ENCODE measurements at places on chromosomes 2 and 18.

- no peak for DNase-seq
Measured at GRCh38 chr2:219125225-219125885, 35.3 kb downstream of the NHEJ1 start.

- DNase-seq = no peak
Measured at GRCh38 chr2:178211943-178212342, 17.6 kb downstream of the OSBPL6 start.

- DNase-seq = no peak
Measured at GRCh38 chr2:149027590-149028250, 10.8 kb upstream of the LYPD6B start.

DNA sequence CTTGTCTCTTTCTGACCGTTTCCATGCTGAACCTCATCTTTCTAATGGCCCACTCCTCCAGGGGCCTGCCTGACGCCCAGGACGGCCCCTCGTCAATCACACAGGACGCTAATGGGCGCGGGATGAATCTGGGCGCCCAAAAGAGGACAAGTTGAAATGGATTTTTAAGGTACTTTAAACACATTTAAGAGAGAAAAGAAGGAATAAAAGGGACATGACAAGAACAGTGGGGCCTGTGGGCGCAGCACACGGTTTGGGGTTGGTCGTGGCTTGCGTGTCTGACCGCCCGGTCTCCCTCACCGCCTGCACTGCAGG lies 607 bp upstream of the UBE2F start:
- no peak for DNase-seq

DNA sequence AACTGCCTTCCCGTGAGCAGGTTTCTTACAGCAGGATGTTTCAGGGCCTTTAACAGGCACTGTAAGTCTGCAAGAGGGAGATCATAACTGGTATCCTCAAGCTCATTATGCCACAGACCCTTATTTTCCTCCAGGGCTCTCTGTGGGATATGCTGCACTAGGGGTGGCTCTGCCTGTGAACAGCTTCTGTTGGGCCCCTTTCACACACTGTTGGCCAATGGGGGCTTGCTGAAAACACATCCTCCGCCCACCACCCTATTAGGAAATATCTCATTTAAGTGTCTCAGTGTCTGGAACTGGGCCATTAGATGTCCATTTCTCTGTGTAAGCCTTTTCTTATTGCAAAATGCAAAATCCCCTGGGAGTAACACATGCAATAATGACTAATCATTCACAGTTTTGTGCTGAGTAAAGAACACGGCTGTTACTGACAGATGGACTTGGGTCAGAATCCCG lies 414.3 kb upstream of the HS6ST1 start:
- DNase-seq = no peak

- DNase-seq = no peak
Measured at GRCh38 chr2:128134573-128134972, 43.6 kb downstream of the UGGT1 start.

DNA sequence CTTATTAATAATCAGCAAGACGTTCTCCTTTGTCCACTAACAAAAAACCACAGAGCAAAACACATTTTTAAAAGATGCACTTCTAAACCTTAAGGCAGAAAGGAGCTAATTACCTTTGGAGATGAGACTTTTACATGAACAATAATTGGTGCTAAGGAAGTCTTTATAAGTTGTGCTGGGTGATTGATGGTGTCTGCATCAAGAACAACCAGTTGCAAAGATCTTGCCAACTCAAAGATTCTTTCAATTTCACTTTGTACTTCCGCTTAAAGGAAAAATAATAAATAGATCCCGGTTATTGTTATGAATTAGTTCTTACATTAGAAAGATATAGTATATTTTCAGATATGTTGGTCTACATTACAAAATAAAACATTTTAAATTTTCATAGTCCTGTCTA lies 26.9 kb upstream of the ARL5A start:
- no peak for DNase-seq

DNA sequence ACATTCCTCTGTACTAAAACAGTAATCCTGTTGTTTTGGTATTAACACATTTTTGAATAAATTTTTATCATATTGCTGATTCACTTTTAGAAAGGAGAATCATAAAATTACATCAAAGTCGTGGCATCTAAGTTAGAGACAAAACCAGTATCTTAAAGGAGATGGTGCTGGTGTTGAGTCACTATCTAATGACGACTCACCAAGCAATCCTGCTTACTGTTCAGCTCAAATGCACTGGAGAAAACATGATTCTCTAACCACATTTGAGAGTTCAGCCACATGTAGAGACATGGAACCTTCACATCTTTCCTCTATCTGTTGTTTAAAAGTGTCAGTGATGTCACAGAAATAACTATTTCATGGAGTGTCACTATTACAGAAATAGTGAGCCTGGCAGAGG lies 473.8 kb downstream of the TGIF1 start:
- DNase-seq = no peak

- no peak for DNase-seq
Measured at GRCh38 chr2:152686321-152686720, 30.9 kb downstream of the PRPF40A start.

DNA sequence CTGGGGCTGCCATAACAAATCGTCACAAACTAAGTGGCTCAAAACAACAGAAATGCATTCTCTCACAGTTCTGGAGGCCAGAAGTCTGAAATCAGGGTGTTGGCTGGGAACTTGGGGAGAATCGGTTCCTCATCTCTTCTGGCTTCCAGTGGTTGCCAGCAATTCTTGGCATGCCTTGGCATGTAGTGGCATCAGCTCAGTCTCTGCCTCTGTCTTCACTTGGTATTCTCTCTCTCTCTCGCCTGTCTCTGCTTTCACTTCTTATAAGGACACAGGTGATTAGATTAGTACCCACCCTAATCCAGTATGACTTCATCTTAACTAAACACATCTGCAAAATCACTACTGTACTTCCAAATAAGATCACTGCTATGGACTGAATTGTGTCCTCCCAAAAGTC lies 695.4 kb upstream of the ID2 start:
- no peak for DNase-seq

GRCh38 chr2:204340511-204340910 lies 204.8 kb upstream of the PARD3B start:
- no peak for DNase-seq

DNA sequence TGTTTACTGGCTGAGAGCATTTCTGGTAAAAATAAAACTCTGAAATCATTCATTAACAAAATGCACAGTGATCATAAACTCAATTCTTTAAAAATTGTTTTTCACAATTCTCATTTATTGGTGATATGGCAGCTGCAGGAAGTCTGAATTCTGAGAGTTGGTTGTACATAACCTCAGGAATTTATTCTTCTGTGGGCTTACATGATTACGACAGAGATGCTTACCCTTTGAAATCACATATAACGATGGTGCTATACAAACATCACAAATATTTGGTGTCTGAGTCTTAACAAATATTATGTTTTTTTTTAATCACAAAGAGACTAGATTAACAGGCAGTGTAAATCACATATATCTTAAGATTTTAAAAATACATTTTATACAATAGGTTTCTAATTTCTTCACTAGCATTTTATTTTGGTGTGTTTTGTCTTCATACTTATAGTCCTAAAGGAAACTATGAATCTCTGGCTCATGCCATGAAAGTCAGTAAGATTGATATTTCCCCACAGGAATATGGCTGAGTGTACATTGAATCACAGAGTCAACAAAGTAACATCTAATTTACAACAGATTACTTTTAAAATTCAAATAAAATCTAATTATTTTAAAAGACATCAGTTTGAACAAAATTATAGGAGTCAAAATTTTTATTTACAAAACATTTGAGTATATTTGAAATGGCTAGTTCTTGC lies 318.8 kb upstream of the THUMPD2 start:
- DNase-seq = no peak

DNA sequence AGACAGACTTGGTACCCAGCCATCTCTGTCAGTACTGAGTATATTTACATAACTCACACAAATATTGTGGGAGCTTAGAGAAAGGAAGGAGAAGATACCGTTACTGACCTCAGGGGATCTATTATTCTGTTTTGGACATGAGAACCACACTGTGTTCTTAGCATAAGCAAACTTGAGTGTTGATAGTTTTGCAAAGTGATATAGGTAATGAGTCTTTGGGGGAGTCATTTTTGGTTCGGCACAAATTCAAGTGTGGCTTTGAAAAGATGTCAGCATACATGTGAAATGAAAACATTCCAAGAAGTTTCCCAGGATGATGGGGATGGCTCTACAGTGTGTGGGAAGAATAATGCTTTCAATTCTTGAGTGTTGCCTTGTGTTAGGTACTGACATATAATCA lies 24.1 kb downstream of the SMARCAL1 start:
- no peak for DNase-seq

DNA sequence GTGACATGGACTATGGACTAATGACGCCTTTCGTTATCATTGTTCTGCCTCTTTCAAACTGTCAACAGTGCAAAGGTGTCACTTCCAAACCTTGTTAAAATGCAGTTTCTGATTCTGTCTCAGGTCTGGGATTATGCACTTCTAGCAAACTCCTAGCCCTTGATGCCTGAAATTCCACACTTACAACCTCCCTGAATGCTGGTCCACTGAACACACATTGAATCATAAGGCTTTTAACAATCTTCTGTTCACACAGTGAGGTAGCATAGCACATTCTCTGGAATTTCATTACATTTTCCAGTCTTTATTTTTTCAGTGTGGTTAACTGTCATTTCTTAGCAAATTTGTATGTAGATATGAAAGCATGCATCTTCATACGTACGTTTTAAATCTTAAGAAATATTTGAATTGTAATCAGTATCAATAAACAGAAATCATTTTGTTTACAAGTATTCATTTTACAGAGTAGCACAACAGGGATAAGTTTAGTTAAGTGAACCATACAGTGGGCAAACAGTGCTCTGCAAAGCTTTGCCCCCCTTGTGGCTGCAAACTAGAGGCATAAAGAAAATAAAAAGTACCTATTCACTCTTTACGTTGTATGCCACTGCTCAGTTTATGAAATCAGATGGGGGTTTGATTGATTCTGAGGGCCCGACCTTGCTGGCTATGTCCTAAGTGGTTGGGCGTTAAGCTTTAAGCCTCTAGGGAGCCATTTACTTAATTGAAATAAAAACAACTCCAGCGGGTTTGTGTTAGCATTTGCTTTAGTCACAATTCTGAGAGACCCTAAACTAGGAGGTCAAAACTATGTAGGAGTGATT lies 250.8 kb downstream of the LRRTM1 start:
- no peak for DNase-seq

GRCh38 chr18:65983750-65984149 lies 232.9 kb downstream of the CDH7 start:
- DNase-seq = no peak

DNA sequence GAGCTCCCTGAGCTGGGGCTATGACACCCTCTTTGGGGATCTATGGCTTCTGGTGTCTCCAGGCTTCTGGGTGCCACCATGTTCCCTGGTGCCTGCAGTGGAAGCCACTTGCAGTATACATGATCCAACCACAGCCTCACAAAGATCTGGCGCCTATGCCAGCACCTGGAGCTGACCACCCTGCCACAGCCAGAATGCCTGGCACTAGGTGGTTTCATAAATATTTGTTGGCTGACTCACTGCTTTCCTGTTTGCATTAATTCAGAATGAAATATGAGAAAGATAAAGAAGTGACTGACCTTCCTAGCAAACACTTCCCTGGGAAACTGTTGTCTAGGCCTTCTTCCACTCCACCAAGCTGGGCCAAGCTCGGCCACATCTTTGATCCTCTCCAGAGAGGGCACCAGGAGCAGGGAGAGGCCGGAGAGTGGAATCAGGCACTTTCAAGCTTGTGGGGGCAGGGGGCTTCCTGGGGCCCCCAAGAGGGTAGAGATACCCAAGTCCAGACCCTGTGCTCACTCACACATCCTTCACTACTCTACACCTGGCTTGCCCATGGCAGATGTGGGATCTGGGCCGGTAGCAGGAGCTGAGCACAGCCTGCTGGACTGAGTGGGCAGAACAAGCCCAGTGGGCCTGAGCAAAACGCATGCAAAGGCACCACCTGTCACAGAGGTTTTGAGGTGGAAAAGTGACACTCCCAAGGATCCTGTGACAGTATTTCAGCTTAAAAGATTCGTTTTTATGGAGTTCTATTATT lies 565.7 kb downstream of the SLC4A3 start:
- DNase-seq = no peak

DNA sequence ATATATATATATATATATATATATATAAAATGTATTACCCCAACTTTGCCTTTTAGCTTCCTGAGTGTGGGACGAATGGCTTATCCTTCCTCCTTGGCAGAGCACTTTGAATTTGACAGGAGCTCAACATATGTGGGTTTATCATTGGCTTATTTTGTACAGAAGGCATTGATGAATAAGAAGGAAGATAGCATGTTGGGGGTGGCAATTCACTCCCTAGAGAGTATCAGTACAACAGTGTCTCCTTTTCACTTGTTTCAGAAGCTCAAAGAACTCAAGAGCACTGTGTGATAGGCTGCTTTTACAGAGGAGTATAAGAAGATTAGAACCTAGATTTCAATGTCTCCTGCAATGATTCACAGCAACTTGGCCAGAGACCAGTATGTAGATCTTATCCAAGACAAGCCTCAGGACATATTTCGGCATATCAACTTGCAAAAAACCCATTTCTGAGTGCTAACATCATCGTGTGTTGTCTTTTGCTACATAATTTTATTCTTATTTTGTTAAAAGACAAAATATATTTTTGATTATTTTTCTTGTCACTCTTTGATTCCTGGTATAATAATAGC lies 345.8 kb downstream of the SOCS6 start:
- no peak for DNase-seq

DNA sequence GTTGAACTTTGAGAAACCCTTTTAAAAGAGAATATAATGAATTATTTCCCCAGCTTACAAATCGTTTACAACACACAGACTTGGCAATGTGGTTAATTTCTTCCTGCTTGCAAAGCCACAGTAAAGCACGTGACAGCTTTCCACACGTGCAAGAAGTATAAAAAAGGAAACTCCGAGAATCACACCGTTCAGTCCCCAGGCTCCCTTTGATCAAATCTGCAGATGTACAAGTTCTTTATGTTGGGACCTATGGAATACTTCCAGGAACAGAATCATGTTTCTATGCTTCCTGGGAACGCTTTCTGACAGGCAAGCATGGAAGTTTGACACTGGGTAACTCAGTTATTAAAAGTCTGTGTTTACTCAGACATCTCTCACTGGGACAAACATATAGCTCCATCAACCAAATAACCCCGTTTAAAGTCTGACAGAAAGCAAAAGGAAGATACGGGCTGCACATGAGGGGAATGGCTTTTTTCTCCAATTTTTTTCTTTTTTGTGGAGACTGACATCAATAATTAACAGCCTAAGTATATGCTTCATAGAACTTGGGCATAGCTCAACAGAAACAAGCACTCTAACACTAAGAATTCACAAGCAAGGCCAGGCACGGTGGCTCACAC lies 134.8 kb downstream of the EIPR1 start:
- no peak for DNase-seq

GRCh38 chr18:3060667-3061580 lies 48.0 kb upstream of the LPIN2 start:
- DNase-seq = no peak

GRCh38 chr2:120393456-120393855 lies 47.5 kb downstream of the INHBB start:
- DNase-seq = no peak

GRCh38 chr18:36419900-36420531 lies 122.5 kb downstream of the FHOD3 start:
- no peak for DNase-seq

GRCh38 chr2:180324182-180324581 lies 317.1 kb upstream of the CWC22 start:
- no peak for DNase-seq

GRCh38 chr2:16972276-16972675 lies 306.6 kb upstream of the CYRIA start:
- no peak for DNase-seq

GRCh38 chr2:189134485-189134884 lies 45.1 kb downstream of the COL5A2 start:
- DNase-seq = no peak
